ENCODE measurements at places on chromosomes 2 and 18. TPM values are rescaled to one million over a fixed set of nuclear protein-coding genes. Genes with fewer than 3 reads are reported as not detected.

DNA sequence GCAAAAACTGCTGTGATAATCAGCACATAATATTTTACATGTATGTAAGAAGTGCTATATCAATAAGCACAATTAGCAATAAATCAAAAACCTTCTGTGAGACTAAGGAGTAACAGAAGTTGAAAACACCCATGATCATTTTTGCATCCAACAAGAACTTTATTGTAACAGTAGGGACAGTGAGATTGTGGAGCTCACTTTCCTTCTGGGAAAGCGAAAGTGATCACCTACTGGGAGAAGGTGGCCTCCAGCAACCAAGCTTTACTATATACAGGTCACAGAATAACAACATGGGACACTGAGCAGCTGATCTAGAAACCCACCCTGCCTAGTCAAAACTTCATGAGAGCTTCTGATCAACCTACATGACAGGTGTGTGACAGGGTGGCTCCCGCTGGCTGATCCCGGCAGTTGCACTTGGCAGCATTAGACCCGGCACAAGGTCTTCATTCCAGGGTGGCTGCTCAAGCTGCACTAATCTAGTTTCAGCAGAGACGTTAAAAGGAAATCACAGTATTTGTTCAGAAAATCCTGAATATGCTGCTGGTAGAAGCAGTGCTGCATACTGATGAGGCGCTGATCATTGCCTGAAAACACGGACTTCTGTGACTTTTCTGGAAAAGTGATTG is 63.5 kb upstream of the ARL5A start:
- H3K27ac ChIP-seq = no peak overlapping the region
- no peaks in the 10 kb centered on the region for H3K36me3 ChIP-seq
- peaks cover 7% of the 10 kb centered on the region for H3K4me1 ChIP-seq
- peak; percentile 14 for DNase-seq

DNA sequence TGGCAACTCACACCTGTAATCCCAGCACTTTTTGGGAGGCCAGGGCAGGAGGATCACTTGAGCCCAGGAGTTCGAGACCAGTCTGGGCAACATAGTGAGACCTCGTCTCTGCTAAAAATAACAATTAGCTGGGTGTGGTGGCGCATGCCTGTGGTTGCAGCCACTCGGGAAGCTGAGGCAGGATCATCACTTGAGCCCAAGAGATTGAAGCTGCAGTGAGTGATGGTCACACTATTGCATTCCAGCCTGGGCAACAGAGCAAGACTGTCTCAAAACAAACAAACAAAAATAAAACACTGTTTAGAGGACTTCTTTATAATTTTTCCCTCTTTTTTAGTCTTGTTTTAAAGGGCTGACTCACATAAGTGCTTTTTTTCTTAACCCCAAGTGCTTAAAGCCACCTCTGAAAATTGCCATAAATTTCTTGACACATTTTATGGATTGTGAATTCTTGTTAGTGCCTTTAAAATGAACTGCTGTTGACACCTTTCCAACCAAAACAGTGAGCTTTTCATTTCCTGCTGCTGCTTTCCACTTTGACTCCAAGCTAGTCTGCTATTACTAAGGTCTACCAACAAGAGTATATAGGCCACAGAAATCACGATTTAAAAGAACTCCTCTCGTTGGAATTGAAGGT is 41.7 kb downstream of the CYP20A1 start:
- no peak overlapping the region for H3K27ac ChIP-seq
- peaks cover 18% of the 10 kb centered on the region for H3K36me3 ChIP-seq
- no peak overlapping the region for H3K4me3 ChIP-seq
- H3K27me3 ChIP-seq = no peaks in the 10 kb centered on the region
- no peaks in the 10 kb centered on the region for H3K4me1 ChIP-seq

The MTCL1 gene
- total RNA-seq = 3.1 TPM

GRCh38 chr2:209840434-209840833 is 68.8 kb downstream of the UNC80 start:
- H3K4me3 ChIP-seq = no peak overlapping the region
- no peaks in the 10 kb centered on the region for H3K27me3 ChIP-seq
- H3K36me3 ChIP-seq = no peaks in the 10 kb centered on the region

The HTR2B gene
- not detected for total RNA-seq

The OTOS gene
- total RNA-seq = not detected

The CDH19 gene
- not detected for total RNA-seq

GRCh38 chr2:26617588-26618083 is 23.5 kb downstream of the CIB4 start:
- no peak overlapping the region for H3K4me3 ChIP-seq
- no peak overlapping the region for H3K27ac ChIP-seq
- no peaks in the 10 kb centered on the region for H3K36me3 ChIP-seq
- H3K4me1 ChIP-seq = peaks cover 10% of the 10 kb centered on the region

The IL36RN gene
- total RNA-seq = not detected

The RALB gene
- total RNA-seq = 65.4 TPM

GRCh38 chr2:78721355-78722033 is 304.0 kb upstream of the REG3G start:
- no peak overlapping the region for H3K27ac ChIP-seq
- H3K36me3 ChIP-seq = no peaks in the 10 kb centered on the region
- H3K4me1 ChIP-seq = no peaks in the 10 kb centered on the region
- H3K4me3 ChIP-seq = no peak overlapping the region
- H3K27me3 ChIP-seq = no peaks in the 10 kb centered on the region

- H3K27ac ChIP-seq = no peak overlapping the region
- no peak overlapping the region for H3K4me3 ChIP-seq
- peaks cover 14% of the 10 kb centered on the region for H3K4me1 ChIP-seq
- peaks cover 20% of the 10 kb centered on the region for H3K27me3 ChIP-seq
- no peak for DNase-seq
- H3K36me3 ChIP-seq = no peaks in the 10 kb centered on the region
Observed at GRCh38 chr2:120884472-120885290, 149.0 kb downstream of the GLI2 start.

The CSRNP3 gene
- total RNA-seq = not detected

GRCh38 chr2:169275696-169276444 is 86.5 kb downstream of the LRP2 start:
- no peaks in the 10 kb centered on the region for H3K36me3 ChIP-seq
- H3K27me3 ChIP-seq = no peaks in the 10 kb centered on the region
- no peaks in the 10 kb centered on the region for H3K4me1 ChIP-seq
- no peak overlapping the region for H3K27ac ChIP-seq
- no peak for DNase-seq

The SPC25 gene
- total RNA-seq = 26.5 TPM

The CRYGC gene
- not detected for total RNA-seq

- H3K4me3 ChIP-seq = no peak overlapping the region
- no peak for DNase-seq
- H3K4me1 ChIP-seq = peaks cover 40% of the 10 kb centered on the region
- H3K27ac ChIP-seq = no peak overlapping the region
- H3K36me3 ChIP-seq = no peaks in the 10 kb centered on the region
Observed at GRCh38 chr18:79585395-79586370, 93.9 kb upstream of the CTDP1 start.

- H3K27ac ChIP-seq = no peak overlapping the region
- no peak for DNase-seq
- peak overlapping the region; percentile 35 for H3K4me3 ChIP-seq
Observed at GRCh38 chr2:8837795-8838140, 355 bp upstream of the KIDINS220 start.

The SLC35F6 gene
- 21.2 TPM for total RNA-seq

DNA sequence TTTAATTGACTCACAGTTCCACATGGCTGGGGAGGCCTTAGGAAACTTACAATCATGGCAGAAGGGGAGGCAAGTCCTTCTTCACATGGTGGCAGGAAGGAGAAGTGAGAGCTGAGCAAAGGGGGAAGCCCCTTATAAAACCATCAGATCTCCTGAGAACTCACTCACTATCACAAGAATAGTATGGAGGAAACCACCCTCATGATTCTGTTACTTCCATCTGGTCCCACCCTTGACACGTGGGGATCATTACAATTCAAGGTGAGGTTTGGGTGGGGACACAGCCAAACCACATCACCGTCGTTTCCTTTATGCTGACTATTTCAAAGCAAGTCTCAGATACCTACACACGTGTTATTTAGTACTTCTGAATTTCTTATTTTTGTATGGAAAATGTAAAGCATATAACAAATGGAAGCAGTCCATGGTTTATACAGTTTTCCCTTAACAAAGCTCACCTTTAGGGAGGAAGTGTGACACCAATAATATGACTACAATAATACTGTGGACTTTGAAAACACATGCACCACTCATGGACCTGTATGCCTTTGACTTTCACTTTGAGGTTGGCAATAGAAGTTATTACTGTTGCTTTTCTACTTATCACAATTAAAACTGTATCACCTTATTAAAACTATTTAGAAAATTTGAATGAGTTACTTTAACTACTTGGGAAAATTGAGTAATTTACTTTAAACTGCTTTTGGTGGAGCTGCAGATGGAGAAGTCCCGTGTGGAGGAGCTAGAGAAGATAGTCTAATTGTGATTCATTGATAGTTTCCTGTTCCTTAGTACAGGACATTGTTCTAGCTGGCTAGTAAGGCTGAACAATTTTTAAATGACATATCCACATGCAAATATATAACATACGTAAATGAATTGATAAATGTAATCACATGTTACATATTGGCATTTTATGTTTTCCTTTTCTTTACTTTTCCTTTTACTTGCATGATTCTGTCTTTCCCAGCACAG is 37.3 kb downstream of the MTCL1 start:
- no peak overlapping the region for H3K4me3 ChIP-seq
- H3K36me3 ChIP-seq = no peaks in the 10 kb centered on the region
- peaks cover under 1% of the 10 kb centered on the region for H3K27me3 ChIP-seq
- DNase-seq = no peak
- no peak overlapping the region for H3K27ac ChIP-seq

GRCh38 chr2:189375842-189376241 is 65.4 kb upstream of the WDR75 start:
- H3K36me3 ChIP-seq = no peaks in the 10 kb centered on the region
- no peak for DNase-seq
- no peak overlapping the region for H3K4me3 ChIP-seq
- no peaks in the 10 kb centered on the region for H3K27me3 ChIP-seq

- H3K36me3 ChIP-seq = no peaks in the 10 kb centered on the region
- H3K27me3 ChIP-seq = no peaks in the 10 kb centered on the region
- no peak overlapping the region for H3K27ac ChIP-seq
Observed at GRCh38 chr18:47953471-47953931, 23.0 kb upstream of the SMAD2 start.

DNA sequence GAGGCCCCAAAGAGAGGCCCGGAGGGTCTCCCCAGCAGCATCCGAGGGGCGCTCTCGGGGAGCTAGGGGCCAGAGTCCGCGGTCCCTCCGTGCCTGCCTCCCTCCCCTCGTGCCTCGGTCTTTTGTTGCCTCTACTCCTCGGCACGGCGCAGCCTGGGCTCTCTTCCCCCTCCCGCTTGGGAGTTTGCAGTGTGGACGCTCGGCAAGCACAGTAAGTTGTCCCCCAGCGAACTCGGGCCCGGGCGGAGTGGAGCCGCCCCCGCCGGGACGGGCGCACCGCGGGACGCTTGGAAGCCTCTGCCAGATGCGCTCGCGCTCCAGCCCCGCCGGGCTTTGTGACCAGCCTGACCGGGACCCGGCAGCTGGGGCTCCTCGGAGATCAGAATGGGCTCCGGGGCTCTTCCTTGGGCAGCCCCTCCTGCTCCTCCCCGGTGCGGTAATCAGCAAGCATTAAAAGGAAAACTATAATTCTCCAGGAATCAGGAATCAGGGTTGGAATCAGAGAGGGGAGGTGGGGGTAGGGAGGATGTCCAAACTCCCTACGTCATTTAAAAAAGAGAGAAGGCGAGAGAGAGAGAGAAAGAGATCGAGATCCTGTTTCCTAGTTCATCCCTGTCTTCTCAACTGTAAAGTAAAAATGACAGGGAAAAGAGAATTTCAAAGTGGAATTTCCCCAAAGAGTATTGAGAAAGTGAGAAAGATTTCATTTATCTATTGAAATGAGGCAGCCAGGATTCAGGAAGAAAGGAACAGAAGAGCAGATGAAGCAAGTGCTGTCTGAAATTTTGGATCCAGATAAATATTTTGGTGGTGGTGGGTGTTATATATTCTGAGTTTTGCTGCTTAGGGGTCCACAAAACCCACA is 786 bp upstream of the TMEM200C start:
- H3K4me1 ChIP-seq = peaks cover 11% of the 10 kb centered on the region
- no peak overlapping the region for H3K27ac ChIP-seq
- DNase-seq = no peak

DNA sequence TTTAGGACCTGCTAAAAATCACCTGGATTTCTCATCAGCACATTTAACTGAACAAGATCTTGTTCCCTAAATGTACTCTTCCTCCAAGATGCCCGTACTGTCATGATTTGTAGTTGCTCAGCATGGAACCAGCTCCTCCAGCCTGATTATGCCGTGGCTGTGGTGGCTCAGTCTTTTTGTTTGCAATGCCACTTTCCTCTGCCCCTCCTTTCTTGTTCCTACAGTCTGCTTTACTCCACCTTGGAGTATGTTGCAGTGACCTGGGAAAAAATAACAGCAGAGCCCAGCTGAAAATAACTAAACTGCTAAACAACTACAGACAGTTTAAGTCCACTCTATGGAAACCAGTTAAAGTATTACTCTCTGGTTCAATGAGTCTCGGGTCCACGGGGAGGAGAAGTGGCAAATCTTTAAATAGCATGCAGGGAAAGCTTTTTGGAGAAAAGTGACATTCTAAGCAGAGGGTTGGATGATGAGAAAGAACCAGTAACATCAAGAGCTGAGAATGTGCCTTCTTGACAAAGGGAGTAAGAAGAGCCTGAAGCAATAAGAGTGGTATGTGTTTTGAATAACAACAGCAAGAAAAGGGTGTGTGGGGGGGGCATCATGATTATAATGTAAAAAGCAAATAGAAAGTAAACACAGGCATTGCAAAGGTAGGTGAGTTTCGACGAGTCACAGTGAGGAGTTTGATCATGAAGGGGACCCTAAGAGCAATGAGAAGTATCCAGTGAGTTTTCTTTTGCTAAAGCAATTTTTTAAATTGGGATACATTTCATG is 225.7 kb downstream of the TMX3 start:
- H3K27ac ChIP-seq = no peak overlapping the region
- H3K27me3 ChIP-seq = no peaks in the 10 kb centered on the region
- H3K4me3 ChIP-seq = no peak overlapping the region
- no peak for DNase-seq
- no peaks in the 10 kb centered on the region for H3K4me1 ChIP-seq

The TBC1D8 gene
- total RNA-seq = 45.1 TPM

- no peaks in the 10 kb centered on the region for H3K27me3 ChIP-seq
- DNase-seq = no peak
- no peak overlapping the region for H3K27ac ChIP-seq
- H3K4me3 ChIP-seq = no peak overlapping the region
Observed at GRCh38 chr2:24515335-24515734, 24.3 kb downstream of the NCOA1 start.

DNA sequence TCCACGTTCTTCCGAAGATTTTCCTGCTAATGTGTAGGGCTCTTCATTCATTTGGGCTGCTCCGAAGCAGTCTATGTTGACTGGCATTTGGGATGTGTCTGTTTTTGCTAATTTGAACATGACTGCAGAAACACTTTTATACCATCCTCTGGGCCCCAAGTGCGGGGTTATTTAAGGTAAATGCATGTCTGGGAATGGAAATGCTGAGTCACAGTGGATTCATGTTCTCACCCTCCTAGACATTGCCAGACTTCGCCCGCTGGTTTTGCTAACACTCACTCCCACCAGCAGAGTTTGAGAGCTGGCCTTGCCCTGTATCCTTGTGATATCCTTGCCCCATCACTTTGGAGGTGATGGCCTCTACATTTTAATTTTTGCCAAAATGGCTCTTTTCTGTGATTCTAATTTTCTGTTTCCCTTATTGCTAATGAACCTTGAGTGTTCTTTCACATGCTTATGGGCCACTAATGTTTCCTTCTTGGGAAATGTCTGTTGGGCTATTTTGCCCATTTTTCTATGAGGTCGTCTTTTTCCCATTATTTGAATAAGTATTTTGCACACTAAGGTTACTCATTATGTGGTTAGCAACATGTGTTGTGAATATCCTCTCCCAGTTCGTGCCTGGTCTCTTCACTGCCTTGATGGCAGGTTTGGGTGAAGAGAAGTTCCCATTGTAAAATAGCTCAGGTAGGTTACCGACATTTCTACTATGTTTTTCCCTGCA is 204.1 kb downstream of the GLI2 start:
- H3K4me1 ChIP-seq = peaks cover 78% of the 10 kb centered on the region
- H3K27me3 ChIP-seq = no peaks in the 10 kb centered on the region
- H3K27ac ChIP-seq = no peak overlapping the region

The STON1 gene
- not detected for total RNA-seq

Measured in HepG2 (cell line).